ENCODE measurements at places on chromosomes 5 and 9.
A peak's percentile ranks its signal among the peaks of the same experiment; 100 is the strongest.

DNA sequence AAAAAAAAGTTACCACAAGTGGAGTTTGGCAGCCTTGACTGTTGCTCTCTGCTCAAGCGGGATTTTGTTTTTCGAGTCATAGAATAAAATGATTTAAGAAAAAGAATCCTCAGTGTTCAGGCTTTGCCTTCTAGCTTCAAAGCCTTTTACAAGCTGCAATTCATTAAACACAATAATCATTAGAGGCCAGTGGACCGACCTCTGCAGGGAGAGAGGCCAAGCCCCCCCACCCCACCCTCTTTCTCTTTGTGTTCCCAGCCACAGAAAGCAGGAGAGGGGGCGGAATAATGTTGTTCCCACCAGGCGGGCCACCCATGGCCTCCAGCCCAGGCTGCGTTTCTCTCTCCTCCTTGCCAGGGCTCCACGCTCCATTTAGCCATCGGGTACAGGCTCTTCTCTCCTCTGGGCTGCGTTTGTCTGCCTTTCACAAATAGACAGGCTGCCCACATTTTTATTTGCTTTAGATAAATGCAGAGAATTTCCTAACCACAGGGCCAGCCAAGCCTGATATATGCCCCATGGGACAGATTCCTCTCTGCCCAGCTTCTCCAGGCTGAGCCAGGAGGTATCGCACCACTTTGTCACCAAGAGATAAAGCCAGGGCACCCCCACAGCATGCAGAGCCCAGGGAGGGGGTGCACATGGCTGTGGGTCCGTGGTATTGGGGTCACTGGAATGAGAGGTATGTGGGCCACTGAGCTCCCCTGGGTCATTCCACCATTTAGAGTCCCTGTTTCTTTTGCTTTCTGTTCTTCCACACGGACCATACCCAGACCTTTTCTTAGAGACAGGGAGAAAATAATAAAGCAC, 318.8 kb downstream of the PIK3R1 start:
- DNase-seq, result no peak

- peak; percentile 77 for DNase-seq
Measured at GRCh38 chr5:76542887-76543690, 80.1 kb downstream of the F2RL2 start.

GRCh38 chr9:32501868-32502267, 24.1 kb downstream of the RIGI start:
- no peak for DNase-seq

- no peak for DNase-seq
Measured at GRCh38 chr5:106417566-106417965, 1253.2 kb downstream of the EFNA5 start.

DNA sequence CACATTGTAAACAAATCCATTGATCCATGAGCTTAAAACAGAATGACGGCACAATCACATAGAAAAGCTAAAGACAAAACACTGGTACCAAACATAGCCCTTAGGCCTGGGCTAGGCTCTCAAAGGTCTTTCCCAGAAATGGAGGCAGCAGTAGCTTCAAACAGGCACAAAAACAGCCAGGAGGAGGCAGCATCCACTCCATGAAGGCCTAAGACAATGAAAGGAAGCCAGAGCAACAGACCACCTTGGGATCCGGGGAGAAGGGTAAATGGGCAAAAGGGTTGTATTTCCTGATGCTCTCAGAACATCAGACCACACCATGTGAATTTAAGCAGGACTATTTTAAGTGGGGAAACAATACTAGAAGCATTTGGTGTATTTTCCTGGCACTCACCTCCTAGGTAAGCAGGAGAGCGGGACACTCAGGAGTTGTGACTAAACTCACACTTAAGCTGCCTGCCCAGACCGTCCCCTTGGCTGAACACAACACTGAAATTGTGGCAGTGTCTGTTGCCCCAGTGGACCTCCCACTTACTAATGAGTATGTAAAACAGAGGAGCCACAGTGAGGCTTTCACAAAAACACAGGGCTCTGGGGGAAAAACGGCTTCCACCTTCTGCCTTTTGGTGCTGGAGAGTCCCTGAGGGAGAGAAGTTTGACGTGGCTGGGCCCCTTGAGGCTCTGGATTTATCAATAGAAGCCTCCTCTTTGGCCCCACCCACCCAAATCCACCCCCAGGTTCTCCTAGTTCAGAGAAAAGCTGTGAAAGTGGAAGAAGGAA, 11.9 kb downstream of the GNPDA1 start:
- DNase-seq, result no peak

DNA sequence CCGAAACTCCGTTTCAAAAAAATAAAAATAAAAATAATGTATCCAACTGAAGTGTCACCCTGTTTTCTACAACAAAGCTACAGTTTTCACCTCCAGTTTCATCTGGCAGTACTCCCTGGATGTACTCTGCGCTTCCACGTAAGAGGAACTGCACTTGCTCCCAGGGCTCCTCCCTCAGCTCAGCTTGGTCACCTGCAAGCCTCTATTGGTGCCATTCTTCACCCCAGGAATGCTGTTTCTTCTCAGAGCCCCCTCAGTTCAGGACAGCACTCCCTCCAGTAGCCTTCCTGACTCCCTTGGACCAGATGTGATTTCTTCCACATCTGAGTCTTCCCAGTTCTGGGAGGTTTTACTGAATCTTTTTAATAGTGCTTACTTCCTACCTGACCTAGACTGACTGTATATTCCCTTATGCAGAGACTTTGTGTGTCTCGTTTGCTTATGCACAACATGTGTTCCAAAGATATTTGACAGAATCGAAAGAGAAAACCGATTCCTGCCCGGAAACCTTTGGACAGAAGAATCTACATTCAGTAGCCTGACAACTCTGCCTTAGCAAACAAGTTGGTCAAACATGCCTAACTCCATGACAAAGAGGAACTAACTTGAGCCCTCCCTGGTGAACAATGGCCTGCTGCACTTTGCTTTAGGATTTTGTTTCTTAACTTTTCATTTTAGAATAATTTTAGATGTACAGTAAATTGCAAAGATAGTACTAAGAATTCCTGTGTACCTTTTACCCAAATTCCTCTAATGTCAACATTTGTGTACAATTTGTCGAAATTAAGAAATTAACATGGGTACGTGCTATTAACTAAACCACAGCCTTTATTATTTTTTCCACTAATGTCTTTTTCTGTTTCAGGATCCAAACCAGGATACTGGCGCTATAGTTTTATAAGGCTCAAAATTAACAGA, 814 bp downstream of the CCDC125 start:
- DNase-seq, result no peak

DNA sequence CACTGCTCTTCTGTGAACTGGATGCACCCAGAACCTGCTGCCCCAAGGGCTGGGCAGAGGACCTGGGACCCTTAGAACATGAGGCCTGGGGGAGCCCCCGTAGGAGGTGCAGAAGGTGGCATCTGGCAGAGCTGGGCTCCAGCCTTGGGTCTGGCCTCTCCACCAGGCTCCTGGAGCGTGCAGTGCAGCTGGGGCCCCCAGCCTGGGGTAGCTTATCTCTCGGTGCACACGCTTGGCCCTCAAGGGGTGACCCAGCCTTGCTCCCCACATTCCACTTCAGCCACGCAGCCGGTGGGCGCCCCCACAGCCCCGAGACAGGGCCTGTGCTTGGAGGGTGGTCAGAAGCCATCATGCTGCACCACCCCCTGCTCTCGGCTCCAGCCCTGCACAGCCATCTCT, 5.6 kb upstream of the NR5A1 start:
- no peak for DNase-seq

DNA sequence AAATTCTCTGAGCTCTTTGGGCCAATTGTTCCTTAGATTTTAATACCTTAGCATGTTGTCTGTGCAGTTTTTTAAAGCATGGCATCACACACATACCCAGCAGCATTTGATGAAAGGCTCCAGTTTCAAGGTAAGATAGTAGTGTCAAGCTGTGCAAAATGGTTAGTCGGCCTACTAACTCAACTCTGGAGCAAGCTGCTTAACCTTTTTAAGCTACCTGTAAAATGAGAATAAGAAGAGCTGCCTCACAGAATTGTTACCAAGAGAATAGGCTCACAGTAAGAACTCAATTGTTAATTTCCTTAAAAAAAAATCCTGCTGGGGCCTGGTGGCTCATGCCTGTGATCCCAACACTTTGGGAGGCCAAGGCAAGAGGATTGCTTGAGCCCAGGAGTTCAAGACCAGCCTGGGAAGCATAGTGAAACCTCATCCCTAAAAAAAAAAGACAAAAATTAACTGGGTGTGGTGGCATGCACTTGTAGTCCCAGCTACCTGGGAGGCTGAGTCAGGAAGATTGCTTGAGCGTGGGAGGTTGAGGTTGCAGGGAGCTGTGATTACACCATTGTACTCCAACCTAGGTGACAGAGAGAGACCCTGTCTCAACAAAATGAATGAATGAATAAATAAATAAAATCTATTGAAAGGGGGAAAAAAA, 96.5 kb downstream of the IQGAP2 start:
- DNase-seq, result no peak

DNA sequence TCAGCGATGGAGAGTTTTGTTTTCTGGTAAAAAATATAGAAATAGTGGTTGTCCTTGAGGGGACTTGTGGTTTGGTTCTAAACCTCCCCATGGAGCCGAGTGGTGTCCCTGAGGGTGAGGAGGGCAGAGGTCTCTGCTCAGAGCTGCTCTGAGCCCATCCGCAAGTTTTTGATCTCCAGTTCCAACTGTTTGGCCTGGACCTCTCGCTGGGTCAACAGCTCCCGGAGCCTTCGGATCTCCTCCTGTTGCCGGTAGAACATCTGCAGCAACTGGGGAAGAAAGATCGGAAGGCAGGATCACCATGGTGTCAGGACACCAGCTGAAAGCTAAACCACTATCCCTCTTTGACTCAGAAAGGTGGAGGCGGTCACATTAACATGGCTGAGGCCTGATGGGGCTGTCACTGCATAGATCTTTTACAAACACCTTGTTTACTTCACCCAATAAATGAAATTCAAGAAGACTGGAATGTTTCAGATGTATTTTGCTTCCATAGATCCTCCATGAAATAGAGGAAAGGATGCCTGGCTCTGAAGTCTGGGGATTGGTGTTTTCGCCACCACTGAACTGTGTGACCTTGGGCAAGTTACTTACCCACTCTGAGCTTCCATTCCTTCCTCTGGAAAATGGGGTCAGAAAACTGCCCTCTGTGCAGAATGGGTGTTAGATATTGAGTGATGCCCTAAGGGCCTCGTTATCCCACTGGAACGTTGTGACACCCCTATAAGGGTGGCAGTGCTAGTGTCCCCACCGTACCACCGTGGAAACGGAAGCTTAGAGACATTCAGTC, 5.8 kb upstream of the TRIM14 start:
- DNase-seq, result no peak

- DNase-seq, result no peak
Measured at GRCh38 chr9:81669041-81669651, 20.2 kb downstream of the TLE1 start.

GRCh38 chr5:142412581-142412980, 87.8 kb upstream of the SPRY4 start:
- no peak for DNase-seq

Measured in T-helper 2 cell treated with Interferon-gamma antibody and Interleukin-4, amounts not matched to agents 5 μg/mL and 100 μg/mL, for 36 hours (primary cell).